ENCODE measurements at places on chromosomes 13 and 19. TPM values are rescaled to one million over a fixed set of nuclear protein-coding genes. Genes with fewer than 3 reads are reported as not detected.

DNA sequence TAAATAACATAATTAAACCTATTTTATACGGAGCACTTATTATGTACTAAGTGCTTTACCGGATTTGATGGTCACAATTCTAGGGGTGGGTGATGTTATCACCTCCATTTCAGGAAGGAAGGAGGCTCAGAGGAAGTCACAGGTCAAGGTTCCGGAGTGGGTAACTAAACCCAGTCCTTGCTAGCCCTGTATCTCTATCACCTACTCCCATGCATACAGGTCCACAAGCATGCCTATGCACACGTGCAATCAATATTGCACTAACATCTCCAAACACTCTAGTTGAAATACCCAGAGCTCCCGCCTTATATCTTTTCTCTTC, 17.8 kb upstream of the FOSB start:
- no peak for DNase-seq
- no peaks in the 10 kb centered on the region for H3K27me3 ChIP-seq
- H3K27ac ChIP-seq = peak overlapping the region; percentile 99

The KLK3 gene
- not detected for total RNA-seq

The ANGPTL8 gene
- not detected for total RNA-seq

The TNFRSF19 gene
- not detected for total RNA-seq

The DPY19L3 gene
- total RNA-seq = 23.8 TPM

GRCh38 chr13:79990048-79990447, 350.9 kb downstream of the SPRY2 start:
- H3K36me3 ChIP-seq = no peaks in the 10 kb centered on the region
- H3K27ac ChIP-seq = no peak overlapping the region
- no peak for DNase-seq
- no peaks in the 10 kb centered on the region for H3K4me1 ChIP-seq

- DNase-seq = no peak
- no peak overlapping the region for H3K4me3 ChIP-seq
- H3K27me3 ChIP-seq = no peaks in the 10 kb centered on the region
- H3K36me3 ChIP-seq = no peaks in the 10 kb centered on the region
- H3K27ac ChIP-seq = no peak overlapping the region
Measured at GRCh38 chr13:69194130-69194529, 913.5 kb upstream of the ATXN8OS start.

The CCDC194 gene
- 2.4 TPM for total RNA-seq

- peak overlapping the region; percentile 91 for H3K27ac ChIP-seq
- H3K36me3 ChIP-seq = peaks cover 4% of the 10 kb centered on the region
- peaks cover 46% of the 10 kb centered on the region for H3K4me1 ChIP-seq
- peak overlapping the region; percentile 90 for H3K4me3 ChIP-seq
- H3K27me3 ChIP-seq = no peaks in the 10 kb centered on the region
Measured at GRCh38 chr19:44746616-44746945, 1.9 kb upstream of the BCL3 start.

GRCh38 chr13:20826843-20827560, 53.2 kb upstream of the EEF1AKMT1 start:
- no peaks in the 10 kb centered on the region for H3K27me3 ChIP-seq
- H3K36me3 ChIP-seq = peaks cover 14% of the 10 kb centered on the region
- H3K27ac ChIP-seq = no peak overlapping the region
- no peak overlapping the region for H3K4me3 ChIP-seq
- DNase-seq = no peak

DNA sequence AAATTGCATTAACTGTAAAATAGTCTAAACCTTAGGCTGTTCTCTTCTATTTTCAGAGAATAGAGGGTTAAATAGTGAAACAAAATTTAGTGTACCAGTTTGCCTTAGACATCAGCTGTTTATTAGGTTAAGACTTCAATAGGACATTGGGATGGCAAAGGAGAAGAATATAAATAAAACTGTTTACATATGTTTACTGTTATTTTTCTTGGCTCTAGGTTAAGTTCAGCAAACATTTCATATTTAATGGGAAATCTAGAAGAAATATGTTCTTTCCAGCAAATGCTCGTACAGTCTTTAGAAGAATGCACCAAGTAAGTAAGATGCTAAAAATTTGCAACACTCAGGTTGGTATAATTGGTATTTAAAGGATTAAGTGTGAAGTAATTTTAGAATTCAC, 76.5 kb upstream of the TEX29 start:
- DNase-seq = no peak
- no peak overlapping the region for H3K27ac ChIP-seq
- H3K27me3 ChIP-seq = no peaks in the 10 kb centered on the region

GRCh38 chr13:106986033-106986484, 418.1 kb upstream of the ARGLU1 start:
- no peak overlapping the region for H3K4me3 ChIP-seq
- no peaks in the 10 kb centered on the region for H3K27me3 ChIP-seq
- H3K4me1 ChIP-seq = no peaks in the 10 kb centered on the region
- no peaks in the 10 kb centered on the region for H3K36me3 ChIP-seq

The PDS5B gene
- 71.6 TPM for total RNA-seq

DNA sequence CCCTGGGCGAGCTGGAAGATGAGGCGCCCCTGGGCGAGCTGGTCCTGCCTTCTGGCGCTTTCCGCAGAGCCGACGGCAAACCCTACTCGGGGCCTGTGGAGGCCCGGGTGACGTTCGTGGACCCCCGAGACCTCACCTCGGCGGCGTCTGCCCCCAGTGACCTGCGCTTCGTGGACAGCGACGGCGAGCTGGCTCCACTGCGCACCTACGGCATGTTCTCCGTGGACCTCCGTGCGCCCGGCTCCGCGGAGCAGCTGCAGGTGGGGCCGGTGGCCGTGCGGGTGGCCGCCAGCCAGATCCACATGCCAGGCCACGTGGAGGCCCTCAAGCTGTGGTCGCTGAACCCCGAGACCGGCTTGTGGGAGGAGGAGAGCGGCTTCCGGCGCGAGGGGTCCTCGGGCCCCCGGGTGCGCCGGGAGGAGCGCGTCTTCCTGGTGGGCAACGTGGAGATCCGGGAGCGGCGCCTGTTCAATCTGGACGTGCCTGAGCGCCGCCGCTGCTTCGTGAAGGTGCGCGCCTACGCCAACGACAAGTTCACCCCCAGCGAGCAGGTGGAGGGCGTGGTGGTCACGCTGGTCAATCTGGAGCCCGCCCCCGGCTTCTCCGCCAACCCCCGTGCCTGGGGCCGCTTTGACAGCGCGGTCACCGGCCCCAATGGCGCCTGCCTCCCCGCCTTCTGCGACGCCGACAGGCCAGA, 6.3 kb downstream of the CILP2 start:
- no peak for DNase-seq
- H3K27ac ChIP-seq = no peak overlapping the region
- no peaks in the 10 kb centered on the region for H3K27me3 ChIP-seq
- H3K4me1 ChIP-seq = peaks cover 22% of the 10 kb centered on the region
- no peaks in the 10 kb centered on the region for H3K36me3 ChIP-seq
- H3K4me3 ChIP-seq = no peak overlapping the region

The MBOAT7 gene
- 35.9 TPM for total RNA-seq

DNA sequence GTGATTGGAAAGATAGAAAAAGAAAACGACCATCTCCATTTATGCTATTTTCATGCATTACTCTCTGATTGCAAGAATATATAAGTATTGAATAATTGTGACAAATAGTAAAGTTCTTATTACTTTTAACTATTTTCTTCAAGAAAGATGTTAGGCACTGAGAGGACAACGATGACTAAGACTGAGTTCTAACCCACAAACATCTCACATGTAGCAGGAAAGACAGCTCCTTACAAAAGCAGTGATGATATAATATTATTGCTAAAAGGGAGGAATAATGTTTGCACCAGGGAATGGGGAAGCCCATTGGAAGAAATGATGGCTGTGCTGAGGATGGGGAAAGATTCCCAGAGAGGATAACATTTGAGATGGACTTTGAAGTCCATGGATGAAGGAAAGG, 22.6 kb downstream of the RXFP2 start:
- H3K27me3 ChIP-seq = peaks cover 8% of the 10 kb centered on the region
- no peak overlapping the region for H3K4me3 ChIP-seq
- H3K36me3 ChIP-seq = no peaks in the 10 kb centered on the region
- H3K27ac ChIP-seq = no peak overlapping the region

GRCh38 chr13:30892966-30893365, 13.1 kb upstream of the MEDAG start:
- no peaks in the 10 kb centered on the region for H3K4me1 ChIP-seq
- no peak overlapping the region for H3K27ac ChIP-seq
- peaks cover 10% of the 10 kb centered on the region for H3K27me3 ChIP-seq
- DNase-seq = no peak
- no peaks in the 10 kb centered on the region for H3K36me3 ChIP-seq
- H3K4me3 ChIP-seq = no peak overlapping the region

The PTGIR gene
- not detected for total RNA-seq

- peak; percentile 72 for DNase-seq
- peaks cover 20% of the 10 kb centered on the region for H3K4me1 ChIP-seq
- no peaks in the 10 kb centered on the region for H3K27me3 ChIP-seq
- H3K4me3 ChIP-seq = peak overlapping the region; percentile 85
Measured at GRCh38 chr19:14149509-14149994, 13.2 kb upstream of the ASF1B start.

The KIRREL2 gene
- total RNA-seq = 0.96 TPM

- H3K36me3 ChIP-seq = no peaks in the 10 kb centered on the region
- H3K27ac ChIP-seq = no peak overlapping the region
- no peaks in the 10 kb centered on the region for H3K27me3 ChIP-seq
- no peaks in the 10 kb centered on the region for H3K4me1 ChIP-seq
- no peak for DNase-seq
Measured at GRCh38 chr13:107210723-107211030, 642.7 kb upstream of the ARGLU1 start.

The ATP7B gene
- total RNA-seq = 1.2 TPM

The ZNF682 gene
- 11.8 TPM for total RNA-seq

The CACNG8 gene
- not detected for total RNA-seq

- H3K27ac ChIP-seq = no peak overlapping the region
- H3K27me3 ChIP-seq = peaks cover 7% of the 10 kb centered on the region
- no peak overlapping the region for H3K4me3 ChIP-seq
- no peaks in the 10 kb centered on the region for H3K4me1 ChIP-seq
- H3K36me3 ChIP-seq = no peaks in the 10 kb centered on the region
Measured at GRCh38 chr13:79806821-79807220, 325.9 kb downstream of the NDFIP2 start.

DNA sequence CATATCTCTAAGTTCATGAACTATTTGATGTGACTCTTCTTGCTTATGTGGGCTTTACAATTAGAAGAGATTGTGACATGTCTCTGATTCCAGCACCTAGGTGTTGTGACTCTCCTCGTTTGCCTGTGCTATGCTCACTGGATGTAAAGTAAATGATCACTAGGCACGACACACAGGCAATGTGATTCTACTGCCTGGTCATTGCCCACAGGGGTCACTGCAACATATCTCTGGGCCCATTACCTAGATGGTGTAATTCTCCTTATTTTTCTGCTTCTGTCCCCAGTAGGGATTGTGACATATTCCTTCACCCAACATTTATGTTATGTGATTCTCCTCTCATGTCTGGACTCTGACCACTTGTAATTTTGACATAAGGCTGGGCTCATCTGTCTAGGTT, 65.8 kb upstream of the ZNF91 start:
- no peaks in the 10 kb centered on the region for H3K27me3 ChIP-seq
- DNase-seq = no peak
- no peak overlapping the region for H3K27ac ChIP-seq
- no peaks in the 10 kb centered on the region for H3K36me3 ChIP-seq
- no peaks in the 10 kb centered on the region for H3K4me1 ChIP-seq

The DHDH gene
- total RNA-seq = 1.8 TPM

The ZNF880 gene
- 46.5 TPM for total RNA-seq

DNA sequence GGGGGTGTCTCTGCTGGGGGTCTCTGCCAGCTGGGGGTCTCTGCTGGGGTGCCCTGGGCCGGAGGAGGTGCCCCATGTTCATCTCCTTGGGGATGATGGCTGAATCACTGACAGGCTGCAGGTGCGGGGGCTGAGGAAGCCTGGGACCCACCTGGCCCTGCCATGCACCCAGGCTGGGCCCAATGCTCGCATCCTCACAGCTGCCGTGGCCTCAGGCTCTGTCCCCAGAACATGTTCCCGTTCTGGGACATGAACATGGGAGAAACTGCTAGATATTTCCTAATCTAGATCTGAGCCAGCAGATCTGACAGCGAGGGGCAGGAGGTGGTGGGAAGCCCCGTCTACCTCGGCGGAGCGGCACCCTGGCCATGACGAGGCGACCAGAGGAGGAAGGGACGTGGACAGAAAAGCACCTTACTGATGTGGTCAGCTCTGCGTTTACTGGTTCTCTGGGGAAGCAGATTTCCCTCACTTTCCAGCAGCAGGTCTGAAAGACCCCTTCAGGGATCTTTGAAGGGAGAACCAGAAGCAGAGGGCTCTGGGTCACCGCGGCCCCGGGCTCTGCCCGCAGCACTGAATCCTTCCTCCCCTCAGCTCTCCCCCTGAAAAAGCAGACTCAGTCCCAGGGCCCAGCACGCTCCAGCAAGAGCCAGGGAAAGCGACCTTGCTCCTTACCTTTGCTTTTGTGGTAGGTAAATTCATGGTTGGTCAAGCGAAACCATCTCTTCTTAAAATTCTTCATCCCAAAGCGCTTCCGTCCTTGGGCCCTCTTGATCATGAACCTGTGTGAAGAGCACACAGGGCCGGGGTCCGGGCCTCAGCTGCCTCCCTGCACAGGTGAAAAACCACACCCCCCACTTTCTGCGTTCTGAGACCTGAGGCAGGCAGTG, 26.5 kb upstream of the C13orf46 start:
- DNase-seq = no peak
- no peaks in the 10 kb centered on the region for H3K36me3 ChIP-seq
- no peaks in the 10 kb centered on the region for H3K4me1 ChIP-seq

GRCh38 chr13:49828453-49828852, 36.0 kb upstream of the KPNA3 start:
- peaks cover 7% of the 10 kb centered on the region for H3K4me1 ChIP-seq
- no peak overlapping the region for H3K27ac ChIP-seq
- DNase-seq = no peak
- peaks cover 12% of the 10 kb centered on the region for H3K27me3 ChIP-seq
- H3K4me3 ChIP-seq = no peak overlapping the region

DNA sequence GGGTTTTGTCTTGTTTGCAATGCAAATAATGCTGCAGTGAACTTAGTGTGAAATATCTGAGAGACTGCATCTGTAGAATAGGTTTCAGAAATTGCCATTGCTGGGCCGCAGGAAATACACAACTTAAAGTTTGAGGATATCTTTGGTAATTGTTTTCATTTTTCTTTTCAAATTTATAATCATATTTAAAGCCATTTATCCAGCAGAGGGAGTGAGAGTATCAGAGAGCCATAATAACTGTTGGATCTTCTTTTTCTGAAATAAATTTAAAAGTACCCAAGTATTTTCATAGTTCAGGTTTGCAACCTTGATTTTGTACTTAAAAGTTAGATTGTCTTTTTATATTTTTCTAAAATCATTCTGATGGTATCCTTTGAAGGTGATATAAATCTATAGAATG, 99.4 kb downstream of the ZMYM2 start:
- H3K27ac ChIP-seq = no peak overlapping the region
- no peak for DNase-seq
- no peak overlapping the region for H3K4me3 ChIP-seq
- peaks cover 85% of the 10 kb centered on the region for H3K36me3 ChIP-seq
- no peaks in the 10 kb centered on the region for H3K27me3 ChIP-seq

GRCh38 chr19:41649827-41650226, 23.0 kb upstream of the CEACAM4 start:
- no peaks in the 10 kb centered on the region for H3K4me1 ChIP-seq
- no peak overlapping the region for H3K27ac ChIP-seq
- H3K36me3 ChIP-seq = peaks cover 10% of the 10 kb centered on the region

GRCh38 chr19:46812977-46813838, 24.8 kb upstream of the SLC1A5 start:
- no peak overlapping the region for H3K27ac ChIP-seq
- no peaks in the 10 kb centered on the region for H3K36me3 ChIP-seq
- DNase-seq = no peak

Data from naive thymus-derived CD8-positive, alpha-beta T cell (primary cell).